Cortex of kidney (tissue), 1 donor: ENCODE measurements at places on chromosomes 4 and X.

GRCh38 chr4:99863804-99864203, 30.4 kb downstream of the LAMTOR3 start:
- no peak for DNase-seq

GRCh38 chr4:124203613-124204238, 508.8 kb downstream of the ANKRD50 start:
- no peak for DNase-seq

DNA sequence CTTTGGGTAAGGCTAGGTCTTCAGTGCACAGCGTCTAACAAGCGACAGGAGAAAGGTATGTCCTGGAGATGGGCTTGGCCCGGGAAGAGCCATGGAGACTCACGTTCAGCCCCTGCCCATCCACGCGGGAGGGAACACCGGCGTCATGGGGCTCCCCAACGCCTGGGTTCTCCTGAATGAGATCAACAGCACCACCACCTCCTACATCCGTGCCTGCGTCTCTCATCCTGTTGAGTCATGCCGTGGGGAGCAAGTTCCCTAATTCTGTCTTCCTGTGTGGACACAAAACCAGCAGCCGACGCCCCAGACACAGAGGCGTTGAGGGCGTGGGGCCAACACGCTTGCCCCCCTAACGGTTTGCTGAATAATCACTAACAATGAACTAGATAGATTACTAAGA, 20.1 kb upstream of the IL3RA start:
- no peak for DNase-seq

DNA sequence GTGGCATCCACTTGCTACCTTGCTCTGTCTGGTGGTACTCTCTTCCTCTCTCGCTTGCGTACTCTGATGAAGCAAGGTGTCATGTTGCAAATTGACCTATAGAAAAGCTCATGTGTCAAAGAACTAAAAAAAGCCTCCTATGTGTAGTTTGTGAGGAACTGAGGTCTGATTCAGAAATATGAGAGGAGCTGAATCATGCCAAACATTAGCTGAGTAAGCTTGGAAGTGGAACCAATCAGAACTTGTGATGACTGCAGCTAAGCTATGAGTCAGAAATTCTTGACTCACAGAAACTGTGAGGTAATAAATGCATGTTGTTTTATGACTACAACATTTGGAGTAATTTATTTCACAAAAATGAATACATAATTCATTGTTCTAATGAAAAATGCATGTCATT, 2138.8 kb downstream of the PCDH7 start:
- no peak for DNase-seq

DNA sequence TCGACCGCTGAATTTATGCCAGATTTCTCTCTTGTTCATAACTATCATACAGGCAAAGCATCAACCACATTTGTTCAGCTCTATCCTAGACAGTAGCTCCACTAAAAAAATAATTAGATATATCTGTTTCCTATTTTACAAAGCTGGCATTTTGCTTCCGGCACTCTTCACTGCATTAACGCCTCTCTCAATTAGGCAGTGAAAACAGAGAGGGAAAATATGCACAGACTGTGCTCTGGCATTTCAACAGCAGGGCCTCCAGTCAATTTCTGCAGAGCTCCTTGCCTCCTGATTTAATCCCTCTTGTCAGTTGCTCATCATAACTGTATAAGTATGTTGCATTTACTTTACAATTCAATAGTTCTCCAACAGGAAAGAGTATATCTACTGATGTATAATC, 666.9 kb upstream of the INTU start:
- no peak for DNase-seq

DNA sequence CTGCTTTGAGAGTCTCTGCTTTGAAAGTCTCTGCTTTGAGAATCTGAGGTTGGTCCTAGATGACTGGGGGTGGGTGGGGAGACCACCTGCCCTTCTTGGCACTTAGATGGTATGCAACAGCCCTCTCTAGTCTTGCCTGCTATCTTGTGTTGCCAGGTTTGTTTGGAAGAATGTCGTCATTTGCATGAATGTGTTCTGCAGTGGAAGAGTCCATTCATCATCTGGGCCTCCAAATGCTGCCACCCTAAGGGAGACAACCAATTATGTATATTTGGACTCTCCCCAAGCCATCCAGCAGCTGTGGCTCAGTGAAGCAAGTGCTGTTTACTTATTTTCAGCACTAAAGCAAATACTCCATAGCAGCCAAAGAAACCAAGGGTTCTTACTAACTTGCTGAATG, 44.6 kb upstream of the TRPC5OS start:
- no peak for DNase-seq

DNA sequence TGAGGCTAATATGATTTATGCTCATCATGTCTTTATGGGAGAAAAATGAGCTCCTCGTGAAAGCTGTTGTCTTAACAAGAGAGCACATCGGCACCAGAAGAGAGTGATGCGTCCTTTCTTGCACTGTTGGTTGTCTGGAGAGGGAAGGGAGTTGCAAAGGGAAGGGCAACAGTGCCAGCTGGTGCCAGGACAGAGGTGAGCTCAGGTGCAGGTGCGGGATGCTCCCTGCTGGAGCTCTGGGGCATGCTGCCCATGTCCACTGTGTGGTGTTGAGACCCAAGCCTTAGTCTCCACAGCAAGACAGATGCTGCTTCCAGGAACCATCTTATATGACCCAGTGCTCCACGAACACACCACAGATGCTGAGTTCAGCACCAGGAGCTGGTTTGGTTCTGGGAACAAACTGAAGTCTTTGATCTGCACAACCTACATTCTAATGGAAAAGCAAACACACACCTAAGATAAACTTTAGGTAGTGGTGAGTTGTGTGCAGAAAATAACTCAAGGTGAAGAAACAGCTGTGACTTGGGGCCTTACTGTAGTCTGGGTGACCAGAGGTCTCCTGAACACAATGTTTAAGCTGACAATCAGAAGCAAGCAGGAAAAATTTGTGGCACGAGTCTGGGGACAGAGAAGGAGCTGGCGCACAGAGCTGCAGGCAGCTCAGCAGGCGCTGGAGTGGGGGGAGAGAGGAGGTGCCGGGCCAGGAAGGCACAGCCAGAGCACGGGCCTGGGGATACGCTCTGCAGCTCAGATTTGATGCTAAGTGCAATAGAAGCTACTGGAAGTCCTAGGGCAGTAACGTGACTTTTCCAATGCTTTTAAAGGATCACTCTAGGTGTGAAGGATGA, 73.2 kb downstream of the HAUS3 start:
- DNase-seq, result no peak

DNA sequence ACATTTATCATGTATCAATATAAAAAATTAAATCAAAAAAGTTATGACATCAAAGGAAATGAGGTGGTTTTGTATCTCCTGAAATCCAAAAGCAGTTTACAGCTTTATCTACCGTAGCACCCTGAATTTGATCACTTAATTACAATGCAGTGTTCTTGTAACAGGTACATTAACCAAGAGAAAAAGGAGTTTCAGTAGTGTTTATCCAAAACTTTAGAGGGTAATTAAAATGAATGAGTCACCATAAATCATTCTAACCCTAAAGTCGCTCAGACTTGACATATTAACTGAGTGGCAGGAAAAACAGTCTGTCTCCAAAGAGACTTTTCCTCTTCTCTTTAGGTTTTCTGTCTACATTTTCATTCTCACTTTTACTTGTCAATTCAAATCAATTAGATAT, 907.6 kb upstream of the EPHA5 start:
- DNase-seq, result no peak

DNA sequence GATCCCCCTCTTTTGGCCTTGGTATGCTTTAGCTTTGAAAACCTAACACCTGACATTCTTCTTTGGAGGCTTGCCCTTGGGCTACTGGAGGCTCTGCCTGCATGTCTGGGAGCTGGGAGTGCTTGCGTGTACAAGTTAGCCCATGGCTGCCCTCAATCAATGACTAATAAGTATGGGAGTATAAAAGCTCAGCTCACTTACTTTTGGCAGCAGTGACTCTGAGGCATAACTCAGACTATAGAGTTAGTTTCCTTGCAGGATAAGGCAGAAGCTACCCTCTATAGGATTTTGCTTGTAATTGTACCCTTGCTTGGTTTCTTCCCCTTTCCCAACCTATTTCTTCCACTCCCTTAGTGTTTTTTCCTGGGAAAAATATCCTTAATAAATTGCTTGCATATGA, 247.9 kb downstream of the PPP1R2C start:
- DNase-seq, result no peak

DNA sequence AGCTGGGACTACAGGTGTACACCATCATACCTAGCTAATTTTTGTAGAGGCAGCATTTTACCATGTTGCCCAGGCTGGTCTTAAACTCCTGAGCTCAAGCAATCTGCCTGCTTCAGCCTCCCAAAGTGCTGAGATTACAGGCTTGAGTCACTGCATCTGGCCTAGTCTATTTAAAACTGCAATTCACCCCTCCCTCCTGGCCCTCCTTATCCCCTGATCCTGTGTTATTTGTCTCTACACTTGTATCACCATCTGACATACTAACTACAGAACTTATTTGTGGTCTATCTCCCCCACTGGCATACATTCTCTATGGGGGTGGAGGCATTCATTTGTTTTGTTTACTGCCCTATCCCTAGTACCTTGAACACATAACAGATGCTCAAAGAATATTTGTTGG, 23.7 kb downstream of the CC2D2A start:
- DNase-seq, result no peak

DNA sequence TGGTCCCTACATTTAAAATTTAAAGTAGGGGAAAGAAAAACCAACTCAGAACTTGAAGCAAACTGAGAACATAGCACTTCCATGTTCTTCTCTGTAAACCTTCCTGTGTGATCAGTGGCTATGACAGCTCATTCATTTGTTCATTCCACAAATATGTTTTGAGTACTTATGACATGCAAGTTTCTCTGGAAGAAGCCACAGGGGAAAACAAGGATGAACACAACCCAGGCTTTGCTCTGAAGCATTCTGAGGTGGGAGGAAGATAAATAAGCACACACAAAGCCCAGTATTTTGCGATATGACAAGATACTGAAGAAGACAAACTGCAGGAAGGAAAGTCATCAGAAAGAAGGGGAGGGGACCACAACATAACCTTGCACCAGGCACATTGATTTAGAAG, 96.4 kb downstream of the CHIC2 start:
- no peak for DNase-seq

DNA sequence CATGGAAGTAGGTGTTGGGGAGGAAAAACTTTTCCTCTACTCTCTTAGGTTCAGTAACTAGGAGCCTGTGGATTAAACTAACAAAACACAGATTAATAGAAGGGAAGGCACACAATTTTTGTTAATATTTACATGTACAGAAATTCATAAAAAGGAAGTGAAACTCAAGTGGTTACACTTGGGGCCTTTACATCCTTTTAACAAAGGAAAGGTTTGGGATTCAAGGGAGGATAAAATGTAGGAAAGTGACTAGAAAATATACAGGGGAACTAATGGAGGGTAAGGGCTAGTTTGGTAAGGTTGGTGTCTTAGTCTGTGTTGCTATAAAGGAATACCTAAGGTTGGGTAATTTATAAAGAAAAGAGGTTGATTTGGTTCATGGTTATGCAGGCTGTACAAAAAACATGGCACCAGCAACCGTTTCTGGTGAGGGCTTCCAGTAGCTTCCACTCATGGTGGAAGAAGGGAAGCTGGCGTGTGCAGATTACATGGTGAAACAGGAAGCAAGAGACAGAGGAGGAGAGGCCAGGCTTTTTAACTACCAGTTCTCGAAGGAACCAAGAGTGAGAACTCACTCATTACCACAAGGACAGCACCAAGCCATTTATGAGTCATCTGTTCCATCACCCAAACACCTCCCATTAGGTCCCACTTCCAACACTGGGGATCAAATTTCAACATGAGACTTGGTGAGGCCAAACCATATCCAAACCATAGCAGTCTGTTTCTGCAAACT, 124.4 kb downstream of the CHRDL1 start:
- DNase-seq, result no peak

DNA sequence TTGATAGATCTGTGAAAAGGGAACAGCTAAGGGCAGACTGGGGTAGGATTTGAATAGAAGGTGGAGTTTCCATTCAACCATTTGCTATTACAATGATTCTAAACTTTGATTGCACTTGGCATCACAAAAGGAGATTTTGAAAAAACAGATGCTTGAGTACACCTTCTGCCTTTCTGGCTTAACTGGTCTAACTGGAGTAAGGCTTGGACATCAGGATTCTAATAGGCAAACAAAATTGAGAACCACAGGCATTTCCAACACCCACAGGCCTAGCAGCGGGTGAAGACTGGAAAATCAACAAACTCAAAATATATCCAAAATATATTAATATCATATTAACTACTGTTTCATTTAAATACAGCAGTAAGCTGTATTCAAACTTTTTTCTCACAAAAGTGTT, 1.9 kb upstream of the VEGFC start:
- DNase-seq, result no peak

- DNase-seq, result no peak
Observed at GRCh38 chr4:82721819-82722423, 76.7 kb downstream of the SCD5 start.

DNA sequence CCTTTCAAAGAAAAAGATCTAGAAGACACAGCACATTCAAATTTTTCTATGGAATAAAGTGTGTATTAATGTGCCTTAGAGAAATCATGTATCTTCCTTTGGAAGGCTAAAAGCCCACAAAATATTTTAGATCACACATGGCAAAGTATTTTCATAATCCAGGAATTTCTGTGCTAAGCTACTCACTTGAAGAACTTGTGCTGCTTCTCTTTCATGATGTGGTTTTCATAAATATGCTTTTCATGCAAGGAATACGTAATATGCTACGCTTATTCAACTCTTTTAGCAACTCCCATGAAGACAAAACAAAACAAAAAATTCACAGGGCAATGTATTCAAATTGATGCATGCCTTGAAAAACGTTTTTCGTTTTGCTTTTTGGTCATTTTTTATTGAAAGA, 125.6 kb downstream of the ARHGAP24 start:
- DNase-seq, result no peak

GRCh38 chr4:103429283-103429682, 231.1 kb upstream of the CENPE start:
- no peak for DNase-seq

DNA sequence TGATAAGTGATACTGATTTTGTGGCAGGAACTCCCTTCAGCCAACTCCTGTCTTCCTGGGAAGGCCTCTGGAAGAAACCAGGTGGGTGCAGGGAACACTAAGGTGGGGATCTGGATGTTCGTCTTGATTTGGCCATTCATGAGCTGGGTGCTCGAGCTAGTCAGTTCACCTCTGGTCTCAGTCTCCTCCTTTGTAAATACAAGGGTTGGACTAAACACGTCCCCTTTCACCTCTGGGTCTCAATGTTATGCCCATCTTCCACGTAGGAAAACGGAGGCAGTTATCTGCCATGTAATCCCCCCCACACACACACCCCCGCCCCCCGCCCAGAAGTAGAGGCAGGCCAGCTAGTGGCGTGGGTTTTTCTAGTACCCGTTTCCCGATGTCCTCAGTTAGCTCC, 4.1 kb upstream of the RS1 start:
- no peak for DNase-seq

GRCh38 chr4:13681570-13681969, 54.0 kb upstream of the BOD1L1 start:
- no peak for DNase-seq

GRCh38 chrX:84453351-84454246, 48.7 kb downstream of the HDX start:
- no peak for DNase-seq
